ENCODE measurements at places on chromosomes 3 and 15.

GRCh38 chr3:72375237-72376076 is 472.8 kb downstream of the SHQ1 start:
- DNase-seq, result no peak

GRCh38 chr3:120052225-120052624 is 42.0 kb downstream of the GSK3B start:
- no peak for DNase-seq

- DNase-seq, result no peak
Measured at GRCh38 chr3:168485936-168486335, 390.2 kb upstream of the GOLIM4 start.

DNA sequence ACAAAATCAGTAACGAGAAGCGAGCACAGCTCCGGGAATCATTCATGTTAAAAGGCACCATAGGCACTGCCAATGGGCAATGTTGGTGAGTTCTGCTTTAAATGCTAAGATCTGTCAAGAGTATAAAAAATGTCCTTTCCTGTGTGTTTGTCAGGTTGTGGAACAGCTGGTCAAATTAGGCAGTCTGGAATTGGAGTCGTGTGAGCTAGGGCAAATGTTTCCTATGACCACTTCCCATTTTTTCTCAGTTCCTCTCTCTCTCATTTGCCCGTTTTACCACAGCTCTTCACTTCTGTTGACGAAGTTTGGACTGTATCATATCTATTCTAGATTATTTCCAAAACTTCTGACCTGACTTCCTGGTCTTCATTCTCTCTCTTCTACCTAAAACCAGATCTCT is 60.8 kb upstream of the GOLIM4 start:
- no peak for DNase-seq

DNA sequence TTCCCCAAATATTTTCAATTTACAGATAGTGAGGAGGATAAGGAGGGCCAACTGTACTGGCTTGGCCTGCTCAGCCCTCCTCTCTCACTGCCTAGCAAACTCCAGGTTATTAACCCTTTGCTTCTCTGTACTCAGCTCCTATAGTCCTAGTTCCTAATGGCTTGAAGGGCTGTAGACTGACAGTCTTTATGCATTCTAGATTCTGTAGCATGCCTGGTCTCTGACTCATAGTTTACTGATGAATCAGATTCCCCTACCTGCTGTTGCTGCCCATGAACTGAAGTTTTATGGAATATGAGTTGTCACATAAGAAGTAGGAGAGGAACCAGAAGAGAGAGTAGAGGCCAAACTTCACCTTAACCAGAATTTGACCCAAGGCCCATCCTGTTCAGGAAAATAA is 27.1 kb upstream of the MAP3K13 start:
- DNase-seq, result peak; percentile 34

DNA sequence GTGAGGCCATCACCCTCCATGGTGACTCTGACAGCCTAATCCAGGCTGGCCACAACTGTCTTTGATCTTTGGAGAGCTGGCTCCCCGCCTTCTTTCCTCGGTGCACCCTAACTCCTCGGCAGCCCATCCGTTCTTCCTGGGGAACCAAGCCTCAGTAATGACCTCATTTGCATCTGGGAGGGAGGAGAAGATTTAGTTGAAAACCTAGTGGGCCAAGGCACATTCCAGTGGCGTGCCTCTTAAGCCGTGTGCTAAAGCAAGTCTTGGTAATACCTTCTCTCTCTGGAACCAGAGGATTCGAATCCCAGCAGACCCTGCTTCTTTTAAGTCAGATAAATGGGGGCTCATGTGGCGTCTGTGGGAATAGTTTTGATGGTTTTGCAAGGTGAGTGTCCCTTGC is 233.1 kb downstream of the EBLN2 start:
- no peak for DNase-seq

GRCh38 chr15:78536134-78536533 is 4.1 kb upstream of the PSMA4 start:
- DNase-seq, result no peak

GRCh38 chr3:129836381-129837064 is 57.0 kb downstream of the TMCC1 start:
- peak; percentile 13 for DNase-seq

DNA sequence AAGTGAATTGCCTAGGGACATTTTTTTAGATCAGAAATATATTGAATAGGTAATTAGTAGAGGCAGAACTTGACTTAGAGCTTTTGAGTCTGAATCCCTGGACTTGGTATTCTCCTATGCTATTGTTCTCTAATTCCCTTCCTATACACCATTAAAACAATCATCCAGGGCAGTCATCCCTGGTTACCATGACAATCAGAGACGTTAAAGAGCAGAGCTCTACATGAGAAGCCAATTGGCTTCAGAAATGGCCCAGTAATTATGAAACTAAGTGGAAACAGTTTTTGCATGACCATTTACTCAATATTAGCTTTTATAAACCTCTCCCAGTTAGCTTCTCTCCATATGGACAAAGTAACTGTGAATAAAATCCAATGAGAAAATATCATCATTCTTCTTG is 182.1 kb upstream of the TP63 start:
- DNase-seq, result no peak

DNA sequence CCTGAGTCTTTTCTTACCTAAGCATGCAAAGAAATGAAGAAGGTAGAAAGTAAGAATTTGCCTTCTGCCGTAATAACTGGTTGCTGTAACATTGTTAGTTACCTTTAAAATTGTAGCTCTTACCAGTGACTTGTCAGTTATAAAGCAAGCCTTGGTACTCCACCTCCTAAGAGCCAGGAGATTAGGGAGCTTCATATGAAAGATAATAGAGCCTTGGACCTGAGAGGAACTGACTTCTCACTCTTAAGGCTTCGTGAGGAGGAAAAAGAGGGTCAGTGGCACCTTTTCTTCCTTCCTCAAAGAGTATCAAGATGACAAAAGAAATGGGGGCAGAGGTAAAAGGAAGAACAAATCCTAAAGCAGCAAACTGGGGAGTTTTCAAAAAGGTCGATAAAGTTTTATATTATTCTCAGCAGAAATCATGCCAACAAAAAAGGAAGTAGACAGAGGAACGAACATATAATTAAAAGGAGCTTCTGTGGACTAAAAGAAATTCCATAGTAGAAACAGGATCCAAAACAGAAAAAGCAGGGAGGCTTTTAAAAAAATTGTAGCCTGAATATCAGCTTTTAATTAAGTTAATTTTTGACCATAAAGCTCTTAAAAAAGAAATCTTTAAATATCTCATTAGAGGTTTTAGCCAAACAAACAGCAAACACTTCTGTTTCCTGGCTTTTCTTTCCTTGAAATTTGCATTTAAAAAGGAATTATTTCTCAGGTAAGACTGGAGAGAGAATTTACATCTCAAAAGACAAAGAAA is 847.1 kb upstream of the ALCAM start:
- no peak for DNase-seq

DNA sequence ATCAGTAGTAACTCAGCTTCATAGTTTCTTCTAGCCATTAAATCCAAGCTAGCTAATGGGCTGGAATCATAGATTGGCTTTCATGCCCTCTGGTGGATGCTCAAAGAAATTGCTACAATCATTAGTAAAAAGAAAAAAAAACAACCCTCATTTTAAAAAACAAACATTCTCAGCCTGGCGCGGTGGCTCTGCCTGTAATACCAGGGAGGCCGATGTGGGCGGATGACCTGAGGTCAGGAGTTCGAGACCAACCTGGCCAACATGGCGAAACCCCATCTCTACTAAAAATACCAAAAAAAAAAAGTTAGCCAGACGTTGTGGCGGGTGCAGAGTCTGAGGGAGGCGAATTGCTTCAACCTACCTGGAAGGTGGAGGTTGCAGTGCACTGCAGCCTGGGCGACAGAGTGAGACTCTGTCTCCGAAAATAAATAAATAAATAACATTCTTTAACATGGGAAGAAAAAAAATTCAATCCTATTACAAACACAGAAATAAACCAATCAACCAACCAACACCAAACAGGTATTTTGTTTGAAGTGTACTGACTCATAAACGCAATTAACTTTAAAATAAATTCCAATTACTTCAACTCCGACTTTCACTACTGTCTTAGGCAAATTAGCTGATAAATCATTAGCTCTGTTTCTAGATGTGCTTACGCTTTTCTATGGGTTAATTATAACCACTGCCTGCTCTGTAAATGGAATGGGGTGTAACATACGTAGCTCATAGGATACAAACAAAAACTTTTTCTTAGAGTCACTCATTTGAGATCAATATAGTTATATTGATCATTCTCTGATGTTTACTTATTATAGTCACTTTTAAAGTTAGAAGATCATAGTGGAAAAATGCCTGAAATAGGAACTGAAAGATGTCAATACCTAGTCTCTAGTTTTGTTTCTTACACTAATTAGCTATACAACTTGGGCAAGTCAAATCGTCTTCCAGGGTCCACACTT is 24.9 kb downstream of the TMEM207 start:
- DNase-seq, result peak; percentile 66

- DNase-seq, result peak; percentile 62
Measured at GRCh38 chr15:88376574-88377174, 90.5 kb downstream of the MRPL46 start.

DNA sequence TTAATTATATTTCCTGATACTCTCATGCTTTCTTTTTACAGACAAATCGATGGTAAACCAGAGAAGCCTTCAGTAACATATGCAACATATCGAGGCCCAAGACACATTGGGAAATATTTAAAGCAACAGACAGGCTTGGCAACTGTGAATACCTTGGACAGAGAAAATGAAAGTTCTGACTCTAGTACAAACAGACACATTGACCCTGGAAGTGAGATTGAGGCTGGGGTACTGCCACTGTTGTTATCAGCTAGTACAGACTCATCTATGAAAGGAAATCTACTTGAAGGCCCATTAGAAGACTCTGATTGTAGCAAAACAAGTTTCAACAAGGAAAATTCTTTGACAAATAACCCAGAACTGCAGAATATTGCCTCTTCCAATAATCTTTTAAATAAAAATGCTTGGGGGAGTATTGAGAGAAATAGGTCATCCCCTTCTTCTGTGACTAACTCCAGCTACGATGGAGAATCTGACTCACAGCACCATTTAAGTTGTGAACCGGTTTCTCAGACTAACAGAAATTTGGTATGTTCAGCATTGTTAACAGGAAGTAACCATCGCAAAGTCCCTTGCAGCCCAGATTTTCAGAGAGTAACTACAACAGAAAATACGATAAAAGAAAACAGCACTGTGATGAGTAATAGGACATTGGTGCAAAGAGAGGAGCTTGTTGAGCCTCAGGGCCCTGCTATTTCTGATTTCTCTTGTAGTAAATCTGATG is 50.2 kb downstream of the CRYBG3 start:
- peak; percentile 68 for DNase-seq

GRCh38 chr3:122030381-122031122 is 8.5 kb upstream of the ILDR1 start:
- peak; percentile 40 for DNase-seq

- no peak for DNase-seq
Measured at GRCh38 chr15:52440414-52440813, 88.3 kb downstream of the MYO5A start.

DNA sequence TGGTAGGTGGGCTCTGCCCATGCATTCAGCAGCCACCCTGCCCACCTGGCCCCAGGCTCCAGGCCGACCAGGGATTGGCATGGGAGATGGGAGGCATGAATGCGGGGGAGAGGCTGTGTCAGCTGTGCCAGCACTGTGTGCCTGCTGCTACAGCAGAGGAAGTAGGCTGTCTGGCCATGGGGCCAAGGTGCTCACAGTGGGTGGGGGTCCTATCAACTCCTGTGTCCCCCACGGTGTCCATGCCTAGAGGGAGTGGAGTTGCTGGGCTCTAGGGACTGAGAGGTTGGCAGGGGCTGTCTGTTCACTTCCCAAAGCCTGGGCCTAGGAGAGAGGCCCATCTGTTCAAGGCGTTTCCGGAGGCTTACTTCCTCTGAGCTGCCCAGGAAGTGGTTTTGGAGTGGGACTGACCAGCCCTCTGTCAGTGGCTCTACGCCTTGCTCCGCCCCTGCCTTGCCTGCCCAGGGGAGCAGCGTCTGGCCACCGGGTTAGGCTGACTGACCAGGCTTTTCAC is 5.8 kb downstream of the PRKCD start:
- peak; percentile 86 for DNase-seq

DNA sequence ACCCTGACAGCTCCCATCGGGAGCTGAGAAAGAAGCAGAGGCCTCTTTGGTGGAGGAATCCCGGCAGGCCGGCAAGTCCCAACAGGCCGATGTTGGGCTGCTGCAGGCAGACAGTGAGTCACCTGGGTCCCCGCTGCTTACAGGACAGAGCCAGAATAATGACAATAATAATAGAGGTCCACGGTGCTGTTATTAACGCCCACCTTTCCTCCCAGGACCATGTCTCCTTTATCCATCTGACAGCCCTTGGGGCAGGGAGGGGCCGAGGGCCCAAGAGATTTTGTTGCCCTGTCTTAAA is 29.3 kb upstream of the MAGEF1 start:
- no peak for DNase-seq

GRCh38 chr3:134630506-134630905 is 20.3 kb downstream of the KY start:
- no peak for DNase-seq

DNA sequence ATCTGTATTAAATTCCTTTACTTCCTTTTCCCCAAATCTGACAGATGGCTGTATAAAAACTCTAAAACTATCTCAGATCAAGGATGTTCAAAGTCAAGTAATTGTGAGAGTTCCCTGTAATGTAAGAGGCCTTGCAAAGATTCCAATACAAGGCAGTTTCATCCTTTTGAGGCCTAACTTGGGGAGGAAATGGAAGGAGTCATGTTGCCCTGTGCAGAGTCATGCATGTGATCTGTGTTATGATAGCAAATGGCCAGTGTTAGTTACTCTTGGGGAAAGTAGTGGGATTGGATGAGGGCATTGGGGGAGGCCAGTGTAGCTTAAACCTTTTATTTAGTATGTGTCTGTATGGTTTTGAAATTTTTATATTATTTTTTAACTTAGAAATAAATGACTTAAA is 23.7 kb upstream of the FBXL22 start:
- DNase-seq, result no peak

GRCh38 chr15:60899322-60899966 is 329.7 kb downstream of the RORA start:
- DNase-seq, result no peak

DNA sequence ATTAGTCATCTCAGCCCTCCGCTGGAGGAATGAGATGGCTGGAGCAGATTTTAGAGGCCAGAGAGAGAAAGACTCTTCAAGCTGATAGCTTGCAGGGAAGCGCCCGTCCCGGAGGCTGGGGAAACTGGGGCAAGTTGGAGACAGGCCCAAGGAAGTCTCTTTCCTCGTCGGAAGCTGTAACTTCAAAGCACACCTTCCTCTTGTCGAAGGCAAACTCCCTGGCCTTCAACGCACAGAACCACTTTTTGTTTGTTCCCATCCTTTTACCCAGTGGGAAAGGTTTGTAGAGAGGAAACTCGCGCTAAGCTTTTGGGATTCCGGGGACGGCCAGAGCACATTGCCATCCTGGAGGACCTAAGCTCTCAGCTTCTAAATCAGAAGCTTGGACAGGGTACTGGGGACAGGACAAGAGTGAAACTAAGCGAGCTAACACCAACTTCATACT is 900 bp upstream of the EOMES start:
- DNase-seq, result no peak

DNA sequence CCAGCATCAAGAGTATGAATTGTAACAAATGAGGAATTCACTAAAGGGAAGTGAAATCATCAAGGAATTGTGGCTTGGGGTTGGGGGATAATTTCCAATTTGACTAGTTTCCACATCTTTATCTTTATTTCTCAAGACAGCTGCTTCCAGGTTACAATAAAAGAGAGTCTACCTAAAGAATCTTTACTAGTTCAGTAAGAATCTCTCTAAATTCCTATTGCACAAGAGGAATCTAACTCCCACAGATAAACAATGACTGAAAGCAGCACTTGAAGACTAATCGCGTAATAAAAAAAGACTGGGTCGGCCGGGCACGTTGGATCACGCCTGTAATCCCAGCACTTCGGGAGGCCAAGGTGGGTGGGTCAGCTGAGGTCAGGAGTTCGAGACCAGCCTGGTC is 194.4 kb downstream of the KBTBD8 start:
- no peak for DNase-seq
